ENCODE measurements at places on chromosomes 1 and 21.

DNA sequence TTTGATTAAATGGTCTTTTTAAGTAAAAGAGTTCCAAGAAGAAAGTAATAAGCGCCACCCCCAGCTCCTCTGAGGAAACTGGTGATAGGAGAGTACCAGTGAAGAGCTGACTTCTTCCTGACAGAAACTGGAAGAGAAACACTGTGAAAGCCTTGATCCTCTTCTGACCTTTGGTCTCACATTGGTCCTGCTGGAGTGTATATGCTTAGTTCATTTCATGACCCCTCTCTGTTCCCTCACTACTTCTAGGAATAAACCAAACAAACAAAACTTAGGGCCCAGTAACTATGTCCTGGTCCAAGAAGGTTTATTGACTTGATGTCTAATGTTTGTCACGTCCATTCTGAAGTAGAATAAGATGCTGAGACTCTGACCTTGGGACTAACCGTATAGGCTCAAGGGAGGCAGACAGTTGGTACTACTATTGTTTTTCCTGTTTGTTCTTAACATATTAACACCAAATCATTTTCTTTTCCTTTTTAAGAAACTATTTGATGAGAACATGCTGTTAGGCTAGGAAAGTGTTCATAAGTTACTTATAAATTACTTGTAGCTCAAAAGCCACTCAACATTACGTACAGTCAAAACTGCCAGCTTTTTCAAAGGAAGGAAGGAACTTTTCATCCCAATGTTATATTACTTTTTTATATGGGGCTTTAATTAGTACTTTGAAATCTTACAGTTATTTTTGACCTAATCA is 57.9 kb downstream of the MIER1 start:
- no peaks in the 10 kb centered on the region for H3K4me1 ChIP-seq
- peaks cover 20% of the 10 kb centered on the region for H3K36me3 ChIP-seq
- no peak overlapping the region for H3K27ac ChIP-seq
- H3K4me3 ChIP-seq, result no peak overlapping the region
- no peak for DNase-seq

DNA sequence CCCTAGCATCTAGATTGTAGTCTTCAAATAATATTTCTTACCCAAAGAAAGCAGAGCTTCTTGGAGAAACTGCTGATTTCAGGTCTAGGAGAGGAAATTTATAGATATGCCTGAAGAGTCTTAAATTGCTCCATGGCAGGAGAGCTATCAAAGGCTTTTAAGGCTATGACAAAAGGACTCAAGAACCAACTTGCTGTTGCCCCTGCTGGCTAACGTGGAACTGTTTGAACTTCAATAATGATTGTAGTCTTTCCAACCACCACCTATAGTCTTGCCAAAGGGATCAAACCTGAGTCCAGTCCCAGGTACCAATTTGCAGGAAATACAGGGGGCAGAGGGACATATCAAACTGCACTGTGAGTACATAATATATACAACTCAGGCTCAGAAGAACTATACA is 336.2 kb upstream of the ESRRG start:
- H3K36me3 ChIP-seq, result peaks cover 3% of the 10 kb centered on the region
- H3K4me1 ChIP-seq, result peaks cover 21% of the 10 kb centered on the region
- H3K4me3 ChIP-seq, result no peak overlapping the region
- H3K27ac ChIP-seq, result no peak overlapping the region
- peaks cover 28% of the 10 kb centered on the region for H3K27me3 ChIP-seq

DNA sequence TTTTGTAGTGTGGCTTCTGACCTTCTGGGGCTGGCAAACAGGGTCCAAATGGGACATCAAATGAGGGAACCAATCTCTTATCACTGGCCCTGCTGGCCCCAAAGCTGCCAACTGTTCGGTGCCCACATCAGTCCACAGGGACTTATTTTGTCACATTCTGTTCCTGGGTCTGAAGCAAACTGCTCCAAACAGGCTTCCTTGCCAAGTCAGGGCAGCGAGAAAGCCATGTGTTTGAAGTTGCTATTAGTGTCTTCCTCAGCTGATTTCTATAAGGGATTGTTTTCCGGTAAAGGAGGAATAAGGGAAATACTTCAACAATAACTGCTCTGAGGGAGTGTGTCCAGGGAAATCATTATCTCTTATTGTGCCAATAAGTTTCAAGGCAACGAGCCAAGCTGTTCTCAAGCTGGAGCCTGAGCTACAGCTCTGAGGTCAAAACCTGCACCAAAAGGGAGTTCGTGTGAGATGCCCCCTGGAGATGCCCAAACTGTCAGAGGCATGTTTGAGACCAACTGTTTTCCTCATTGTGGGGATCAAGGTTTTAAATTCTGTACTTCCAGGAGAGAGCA is 381.4 kb upstream of the PROX1 start:
- H3K4me1 ChIP-seq, result no peaks in the 10 kb centered on the region

GRCh38 chr1:85121744-85122143 is 73.4 kb upstream of the MCOLN3 start:
- H3K4me3 ChIP-seq, result no peak overlapping the region
- H3K27me3 ChIP-seq, result no peaks in the 10 kb centered on the region
- no peaks in the 10 kb centered on the region for H3K36me3 ChIP-seq

DNA sequence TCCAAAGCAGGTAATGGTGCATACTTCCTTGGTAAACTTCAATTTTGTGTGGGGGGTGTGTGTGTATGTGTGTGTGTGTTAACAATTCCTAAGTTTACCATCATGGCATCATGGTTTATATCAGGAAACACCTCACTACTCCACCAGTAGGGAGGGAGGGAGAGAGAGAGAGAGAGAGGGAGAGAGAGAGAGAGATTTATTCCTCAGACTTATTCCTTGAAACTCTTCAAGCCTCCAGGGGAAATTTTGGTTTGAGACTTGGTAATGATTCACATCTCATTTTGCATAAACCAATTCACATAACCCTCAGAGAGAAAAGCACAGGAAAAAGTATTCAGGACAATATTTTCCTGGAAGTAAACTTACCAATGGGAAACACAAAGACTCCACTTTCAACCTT is 115.0 kb downstream of the TTLL7 start:
- peaks cover 11% of the 10 kb centered on the region for H3K36me3 ChIP-seq
- no peak overlapping the region for H3K27ac ChIP-seq

GRCh38 chr21:15993951-15994350 is 264.2 kb downstream of the USP25 start:
- no peak overlapping the region for H3K27ac ChIP-seq

GRCh38 chr1:115052454-115053083 is 22.9 kb downstream of the TSHB start:
- H3K4me3 ChIP-seq, result no peak overlapping the region
- peaks cover 2% of the 10 kb centered on the region for H3K4me1 ChIP-seq
- DNase-seq, result no peak
- H3K27ac ChIP-seq, result no peak overlapping the region

DNA sequence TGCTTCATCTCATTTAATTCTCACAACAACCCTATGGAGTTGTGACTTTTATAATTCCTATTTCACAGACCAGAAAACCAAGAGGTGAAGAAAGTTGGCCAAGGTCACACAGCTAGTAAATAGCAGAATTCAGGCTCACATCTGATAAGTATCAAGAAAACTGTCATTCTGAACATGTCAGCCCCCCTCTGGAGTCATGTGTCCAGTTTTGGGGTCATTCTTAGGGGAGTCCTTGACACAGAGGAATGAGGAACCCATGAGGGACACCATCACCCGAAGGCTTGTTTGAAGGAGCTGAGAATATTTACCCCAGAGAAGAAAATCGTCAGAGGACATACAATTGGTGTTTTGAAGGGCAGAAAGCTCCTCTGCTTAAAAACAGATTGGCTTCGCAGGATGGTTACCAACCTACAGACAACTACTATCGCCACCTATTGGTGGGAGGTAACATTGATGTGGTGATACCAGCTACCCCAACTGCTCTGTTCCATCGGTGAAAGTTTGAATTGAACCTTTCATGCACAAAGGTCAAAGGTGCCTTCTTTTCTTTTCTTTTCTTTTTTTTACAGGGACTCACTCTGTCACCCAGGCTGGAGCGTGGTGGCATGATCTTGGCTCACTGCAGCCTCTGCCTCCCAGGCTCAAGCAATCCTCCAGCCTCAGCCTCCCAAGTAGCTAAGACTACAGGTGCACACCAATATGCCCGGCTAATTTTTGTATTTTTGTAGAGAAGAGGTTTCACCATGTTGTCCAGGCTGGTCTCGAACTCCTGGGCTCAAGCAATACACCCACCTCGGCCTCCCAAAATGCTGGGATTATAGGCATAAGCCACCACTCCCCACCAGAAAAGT is 31.3 kb downstream of the NCMAP start:
- no peak overlapping the region for H3K27ac ChIP-seq
- no peaks in the 10 kb centered on the region for H3K36me3 ChIP-seq
- DNase-seq, result no peak
- no peaks in the 10 kb centered on the region for H3K4me1 ChIP-seq
- H3K27me3 ChIP-seq, result peaks cover 12% of the 10 kb centered on the region
- H3K4me3 ChIP-seq, result no peak overlapping the region

- DNase-seq, result no peak
- no peak overlapping the region for H3K27ac ChIP-seq
- H3K36me3 ChIP-seq, result no peaks in the 10 kb centered on the region
- H3K27me3 ChIP-seq, result peaks cover 21% of the 10 kb centered on the region
- H3K4me3 ChIP-seq, result no peak overlapping the region
Measured at GRCh38 chr1:14061722-14062121, 361.7 kb downstream of the PRDM2 start.

DNA sequence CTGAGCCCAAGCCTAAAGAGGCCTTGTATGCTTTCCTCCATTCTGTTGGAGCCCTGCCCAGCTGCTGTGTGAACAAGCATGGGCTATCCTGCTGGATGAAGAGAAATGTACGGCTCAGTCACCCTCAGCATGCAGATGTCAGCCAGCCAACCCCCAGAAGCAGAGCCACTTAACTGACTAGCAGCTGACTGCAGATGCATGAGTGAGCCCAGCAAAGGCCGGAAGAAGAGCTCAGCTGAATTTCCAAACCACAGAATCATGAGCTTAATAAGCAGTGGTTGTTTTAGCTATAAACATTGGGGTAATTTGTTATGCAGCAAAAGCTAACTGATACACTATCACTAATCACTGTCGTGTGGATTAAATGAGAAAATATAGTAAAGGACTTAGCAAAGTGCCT is 39.0 kb downstream of the FOXO6 start:
- no peak for DNase-seq
- H3K27me3 ChIP-seq, result peaks cover 15% of the 10 kb centered on the region
- H3K4me3 ChIP-seq, result no peak overlapping the region
- H3K36me3 ChIP-seq, result peaks cover 5% of the 10 kb centered on the region
- H3K4me1 ChIP-seq, result peaks cover 24% of the 10 kb centered on the region
- H3K27ac ChIP-seq, result no peak overlapping the region

DNA sequence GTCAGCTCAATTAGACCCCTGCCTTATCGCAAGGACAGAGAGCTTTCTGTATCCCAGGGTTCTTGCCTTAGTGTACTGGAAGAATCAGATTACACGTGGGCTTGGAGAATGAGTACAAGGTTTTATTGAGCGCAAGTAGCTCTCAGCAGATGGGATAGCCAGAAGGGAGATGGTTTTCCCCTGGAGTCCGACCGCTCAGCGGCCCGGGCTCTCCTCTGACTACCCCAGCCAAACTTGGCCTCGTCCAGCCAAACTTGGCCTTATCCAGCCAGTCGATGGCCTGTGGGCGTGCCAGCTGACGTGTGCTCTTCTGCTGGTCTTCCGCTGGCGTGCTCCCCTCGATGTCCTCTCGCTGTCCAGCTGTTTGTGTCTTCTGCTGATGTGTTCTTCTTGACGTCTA is 136.9 kb downstream of the SYT14 start:
- H3K27ac ChIP-seq, result no peak overlapping the region
- no peaks in the 10 kb centered on the region for H3K27me3 ChIP-seq
- DNase-seq, result no peak
- no peaks in the 10 kb centered on the region for H3K36me3 ChIP-seq
- H3K4me1 ChIP-seq, result peaks cover 6% of the 10 kb centered on the region
- H3K4me3 ChIP-seq, result no peak overlapping the region

GRCh38 chr21:34885626-34886239 is 163.4 kb downstream of the RUNX1 start:
- peaks cover 2% of the 10 kb centered on the region for H3K27me3 ChIP-seq
- H3K36me3 ChIP-seq, result no peaks in the 10 kb centered on the region
- H3K4me1 ChIP-seq, result peaks cover 53% of the 10 kb centered on the region
- peak overlapping the region; percentile 82 for H3K4me3 ChIP-seq

DNA sequence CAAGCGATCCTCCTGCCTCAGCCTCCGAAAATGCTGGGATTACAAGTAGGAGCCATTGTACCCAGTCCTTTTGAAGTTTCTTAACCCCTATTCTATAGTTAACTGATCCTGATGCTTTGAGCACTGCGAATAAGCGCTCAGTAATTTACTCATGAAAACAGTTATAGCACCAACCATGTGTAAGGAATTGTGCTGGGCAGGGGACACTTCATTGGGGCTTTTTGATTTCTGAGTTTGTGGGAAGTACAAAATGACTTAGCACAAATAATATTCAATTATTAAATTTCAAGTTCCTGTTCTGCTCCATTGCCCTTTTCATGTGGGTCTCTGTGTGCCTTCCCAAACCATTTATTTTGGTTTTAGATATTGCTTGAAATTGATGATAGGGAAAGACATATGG is 6.2 kb upstream of the HIPK1 start:
- no peak overlapping the region for H3K27ac ChIP-seq
- peaks cover 24% of the 10 kb centered on the region for H3K27me3 ChIP-seq
- no peak overlapping the region for H3K4me3 ChIP-seq
- H3K4me1 ChIP-seq, result peaks cover 4% of the 10 kb centered on the region

DNA sequence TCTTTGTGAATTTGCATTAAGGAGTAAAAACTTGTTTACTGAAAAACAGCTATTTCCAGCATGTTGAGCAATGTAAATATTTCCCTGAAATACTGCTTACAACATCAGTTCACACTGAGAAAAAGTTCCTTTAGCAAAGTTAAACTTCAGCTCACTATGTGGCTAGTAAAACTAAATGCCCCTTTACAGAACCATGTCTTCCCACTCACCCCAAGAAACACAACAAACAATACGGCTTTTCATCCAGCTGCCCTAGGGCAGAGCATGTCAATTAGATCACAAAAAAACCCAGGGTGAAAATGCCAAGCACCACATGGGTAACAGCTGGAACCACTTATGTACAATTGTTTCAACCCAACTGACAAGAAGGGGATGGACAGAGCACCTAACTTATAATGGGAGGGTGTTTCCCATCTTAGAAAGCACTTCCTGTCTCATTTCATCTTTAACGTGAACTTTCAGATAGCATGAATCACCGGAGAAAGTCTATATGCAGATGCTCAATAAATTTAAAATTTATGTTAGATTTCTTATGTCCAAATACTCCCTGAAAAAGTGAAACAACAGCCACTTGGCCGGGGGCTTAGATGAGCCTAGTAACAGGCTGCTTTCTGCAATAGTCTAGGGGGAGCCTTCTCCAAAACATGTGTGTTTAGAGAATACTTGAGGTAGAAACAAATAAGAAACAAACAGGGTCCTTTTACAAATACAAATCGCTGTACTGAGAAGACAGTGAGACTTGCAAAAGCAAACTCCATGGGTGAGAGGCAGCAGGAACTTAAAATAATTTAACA is 6.6 kb downstream of the NID1 start:
- H3K4me1 ChIP-seq, result peaks cover 5% of the 10 kb centered on the region
- no peaks in the 10 kb centered on the region for H3K36me3 ChIP-seq
- H3K4me3 ChIP-seq, result no peak overlapping the region
- no peak overlapping the region for H3K27ac ChIP-seq
